Sciatic nerve (tissue), 2 donors: ENCODE measurements at places on chromosomes 3 and 15. TPM values are rescaled to one million over a fixed set of nuclear protein-coding genes. Genes with fewer than 3 reads are reported as not detected.

The ACVR2B gene
- 13.1 TPM for total RNA-seq

DNA sequence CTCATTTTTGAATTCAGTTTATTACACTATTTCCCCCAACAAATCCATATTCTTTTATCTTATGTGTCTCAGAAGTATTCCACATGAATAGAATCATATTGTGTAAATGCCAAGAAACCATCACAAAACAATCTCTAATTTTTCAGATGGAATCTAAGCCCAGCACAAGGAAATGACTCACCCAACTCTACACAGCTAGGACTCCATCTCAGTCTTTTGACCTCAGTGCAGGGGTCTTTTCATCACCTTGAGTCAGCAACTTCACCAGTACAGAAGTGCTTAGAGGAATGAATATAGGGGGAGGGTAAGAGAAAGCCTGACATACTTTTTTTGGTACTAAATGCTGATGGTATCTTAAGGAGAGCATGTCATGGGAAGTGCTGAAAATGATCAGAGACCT, 169.3 kb upstream of the LRRN1 start:
- DNase-seq, result no peak

- no peak for DNase-seq
Measured at GRCh38 chr3:139774560-139775302, 97.0 kb upstream of the NMNAT3 start.

The CP gene
- total RNA-seq, result 26.1 TPM

The UPK1B gene
- total RNA-seq, result 0.98 TPM

The ZNF710 gene
- total RNA-seq, result 20.2 TPM

- peak; percentile 73 for DNase-seq
Measured at GRCh38 chr15:100873029-100873677, 6.5 kb upstream of the ALDH1A3 start.

GRCh38 chr3:34185301-34185700, 386.9 kb downstream of the PDCD6IP start:
- no peak for DNase-seq

GRCh38 chr3:53478166-53478830, 16.1 kb upstream of the CACNA1D start:
- DNase-seq, result no peak

The ARL13B gene
- total RNA-seq, result 29.7 TPM

The BLOC1S6 gene
- total RNA-seq, result 48.1 TPM
